ENCODE measurements at places on chromosomes 16 and 17.

DNA sequence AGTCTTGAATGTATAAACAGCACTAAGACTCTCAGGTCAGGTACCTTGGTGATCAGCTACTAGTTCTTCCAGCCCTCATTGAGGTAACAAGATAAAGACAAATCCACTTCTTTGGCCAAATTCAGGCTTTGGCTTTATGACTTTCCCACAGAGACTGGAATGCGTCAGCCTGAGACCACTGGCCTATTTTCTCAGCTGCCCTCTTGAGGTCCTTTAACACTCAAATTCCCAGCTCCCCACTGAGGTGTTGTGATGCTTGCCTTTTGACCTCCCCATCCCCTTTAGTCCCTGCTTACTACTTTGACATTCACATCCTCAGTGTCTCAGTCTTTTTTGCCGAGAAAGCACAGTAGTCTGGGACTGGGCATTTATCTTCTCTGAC is 10.6 kb downstream of the TNFAIP1 start:
- no peak for DNase-seq

DNA sequence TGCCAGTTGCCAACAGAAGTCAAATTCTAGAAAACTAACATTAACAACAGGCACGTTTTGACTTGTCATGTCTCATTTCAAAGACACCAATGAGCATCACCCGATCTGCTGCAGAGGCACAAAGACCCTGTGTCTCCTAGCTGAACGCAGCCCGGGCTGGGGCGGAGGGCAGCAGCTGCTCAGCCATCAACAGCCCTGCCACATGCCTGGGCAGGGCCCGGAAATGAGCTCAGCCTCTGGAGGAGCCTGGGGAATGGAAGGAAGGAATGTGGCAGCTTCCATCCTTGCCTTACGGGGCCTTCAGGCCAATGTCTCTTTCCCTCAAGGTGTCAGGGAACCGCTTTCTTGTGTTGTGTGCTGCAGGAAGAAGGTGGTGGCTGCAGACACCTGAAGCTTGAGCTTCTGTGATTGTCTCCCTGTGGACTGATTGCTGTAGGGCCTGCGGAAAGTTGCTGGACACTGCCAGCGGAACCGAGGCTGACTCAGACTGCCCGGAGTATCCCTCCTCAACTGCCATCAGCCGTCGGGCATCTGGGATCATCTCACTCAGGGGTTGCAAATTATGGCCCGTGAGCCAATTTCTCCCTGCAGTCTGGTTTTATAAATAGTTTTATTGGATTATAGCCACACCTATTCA is 7.3 kb downstream of the CDH13 start:
- peak; percentile 64 for DNase-seq

DNA sequence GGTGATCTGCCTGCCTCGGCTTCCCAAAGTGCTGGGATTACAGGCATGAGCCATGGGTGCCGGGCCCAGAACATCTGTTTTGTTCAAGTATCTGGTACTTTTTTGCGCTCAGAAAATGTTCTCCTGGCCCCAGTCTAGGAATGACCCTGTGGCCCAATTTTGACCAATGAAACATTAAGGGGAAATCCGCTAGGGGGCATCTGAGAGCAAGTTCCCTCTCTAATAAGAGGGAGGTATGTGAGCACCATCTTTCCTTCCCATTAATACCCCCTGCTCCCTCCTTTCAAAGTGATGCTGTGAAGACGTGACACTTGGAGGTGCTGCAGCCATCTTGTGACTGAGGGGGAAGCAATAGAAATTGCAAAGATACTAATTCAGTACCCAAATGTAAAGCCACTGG is 16.5 kb upstream of the CLEC3A start:
- no peak for DNase-seq

- DNase-seq: no peak
Observed at GRCh38 chr17:37259030-37259735, 116.6 kb upstream of the C17orf78 start.

GRCh38 chr17:63398680-63399079 is 47.4 kb downstream of the CYB561 start:
- DNase-seq: no peak

GRCh38 chr17:75096082-75096625 is 8.4 kb downstream of the SLC16A5 start:
- DNase-seq: no peak

GRCh38 chr17:5896215-5896614 is 174.0 kb upstream of the WSCD1 start:
- DNase-seq: no peak

GRCh38 chr16:29893553-29893952 is 5.8 kb downstream of the SEZ6L2 start:
- DNase-seq: no peak

DNA sequence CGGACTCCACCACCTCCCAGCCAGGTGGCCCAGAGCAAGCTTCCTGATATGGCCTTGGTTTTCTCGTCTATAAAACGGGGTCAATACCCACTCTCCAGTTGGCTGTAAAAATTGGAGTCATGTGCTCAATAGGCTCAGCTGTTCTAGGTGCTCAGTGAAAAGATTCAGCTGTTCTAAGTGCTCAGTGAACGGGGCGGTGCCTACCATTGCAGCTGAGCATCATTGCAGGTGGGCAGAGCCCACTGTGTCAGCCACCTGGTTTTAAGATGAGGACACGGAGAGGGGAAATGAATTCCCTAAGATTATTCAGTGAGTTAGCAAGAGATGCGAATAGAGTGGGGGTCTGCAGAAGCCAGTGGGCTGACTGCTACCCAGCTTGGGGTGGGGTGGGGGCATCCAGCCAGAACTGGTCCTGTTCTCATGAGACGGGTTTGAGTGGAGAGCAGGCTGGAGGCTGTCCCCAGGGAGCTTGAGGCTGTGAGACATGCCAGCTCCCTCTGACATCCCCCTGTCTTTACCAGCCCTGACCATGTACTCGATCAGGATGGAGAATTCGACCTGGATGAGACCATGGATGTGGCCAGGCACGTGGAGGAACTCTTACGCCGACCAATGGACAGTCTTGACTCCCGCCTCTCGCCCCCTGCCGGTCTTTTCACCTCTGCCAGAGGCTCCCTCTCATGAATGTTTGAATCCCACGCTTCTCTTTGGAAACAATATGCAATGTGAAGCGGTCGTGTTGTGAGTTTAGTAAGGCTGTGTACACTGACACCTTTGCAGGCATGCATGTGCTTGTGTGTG is 21.9 kb downstream of the STAT5A start:
- no peak for DNase-seq

- no peak for DNase-seq
Observed at GRCh38 chr17:43881758-43882505, 25.4 kb downstream of the MPP2 start.

Data from right forelimb (tissue), 1 donor.